Glomerular endothelial cell (primary cell): ENCODE measurements at places on chromosomes 7 and 10.

GRCh38 chr10:76265441-76266113, 834.2 kb downstream of the LRMDA start:
- no peak for DNase-seq

GRCh38 chr7:102974366-102975236, 61.8 kb downstream of the LRRC17 start:
- no peak for DNase-seq

- DNase-seq, result no peak
Observed at GRCh38 chr10:63522995-63523394, 1.8 kb downstream of the REEP3 start.

- DNase-seq, result no peak
Observed at GRCh38 chr10:86345859-86346798, 20.5 kb downstream of the GRID1 start.

DNA sequence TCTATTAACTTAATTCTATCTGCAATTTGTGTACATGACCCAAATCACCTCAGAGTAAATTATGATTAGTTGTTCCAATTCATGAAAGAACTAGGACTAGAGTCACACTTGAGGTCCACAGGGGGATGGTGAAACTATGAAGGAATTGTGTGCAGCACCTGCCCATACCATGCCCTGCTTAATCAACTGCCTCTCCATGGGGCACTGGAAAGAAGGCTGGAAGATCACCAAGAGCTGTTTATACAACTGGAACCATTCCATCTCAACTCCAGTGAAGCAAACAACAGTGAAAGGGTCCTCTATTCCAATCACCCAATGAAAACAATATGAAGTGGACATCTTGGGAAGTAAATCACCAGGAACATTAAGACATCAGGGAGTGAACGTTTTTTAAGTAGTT, 98.7 kb upstream of the SEMA3D start:
- DNase-seq, result no peak

DNA sequence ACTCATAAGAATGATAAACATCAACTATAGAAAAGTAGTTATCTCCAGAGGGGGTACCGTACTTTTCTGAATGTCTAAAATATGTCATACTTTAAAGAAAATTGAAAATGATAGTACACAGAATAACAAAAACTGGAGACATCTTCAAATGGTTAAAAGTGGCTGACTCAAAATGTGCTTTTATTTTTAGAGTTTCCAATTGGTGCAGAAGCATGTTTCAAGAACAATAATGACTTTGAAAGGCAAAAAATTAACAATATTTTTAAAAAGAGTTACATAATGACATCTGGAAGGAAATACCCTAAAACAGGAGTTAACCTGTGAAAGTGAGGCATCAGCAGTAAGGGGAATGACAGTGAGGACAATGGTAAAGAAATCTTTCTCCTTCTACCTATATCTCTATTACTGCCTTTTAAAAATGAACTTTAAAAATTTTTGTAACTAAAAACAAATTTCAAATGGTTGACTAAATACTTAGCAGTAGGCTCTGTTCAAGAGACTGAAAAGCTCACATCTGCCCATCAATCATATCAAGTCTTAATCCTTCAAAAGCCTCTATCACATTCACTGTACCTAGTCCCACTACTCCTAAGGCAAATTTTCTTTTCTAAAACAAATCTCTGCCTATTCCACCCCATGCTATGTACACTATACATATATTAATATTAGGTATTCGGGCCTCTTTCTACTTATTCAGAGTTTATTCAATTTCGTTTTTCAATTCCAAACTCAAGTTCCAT, 3.0 kb downstream of the ASZ1 start:
- no peak for DNase-seq

- no peak for DNase-seq
Observed at GRCh38 chr7:44140341-44140740, 791 bp downstream of the MYL7 start.

DNA sequence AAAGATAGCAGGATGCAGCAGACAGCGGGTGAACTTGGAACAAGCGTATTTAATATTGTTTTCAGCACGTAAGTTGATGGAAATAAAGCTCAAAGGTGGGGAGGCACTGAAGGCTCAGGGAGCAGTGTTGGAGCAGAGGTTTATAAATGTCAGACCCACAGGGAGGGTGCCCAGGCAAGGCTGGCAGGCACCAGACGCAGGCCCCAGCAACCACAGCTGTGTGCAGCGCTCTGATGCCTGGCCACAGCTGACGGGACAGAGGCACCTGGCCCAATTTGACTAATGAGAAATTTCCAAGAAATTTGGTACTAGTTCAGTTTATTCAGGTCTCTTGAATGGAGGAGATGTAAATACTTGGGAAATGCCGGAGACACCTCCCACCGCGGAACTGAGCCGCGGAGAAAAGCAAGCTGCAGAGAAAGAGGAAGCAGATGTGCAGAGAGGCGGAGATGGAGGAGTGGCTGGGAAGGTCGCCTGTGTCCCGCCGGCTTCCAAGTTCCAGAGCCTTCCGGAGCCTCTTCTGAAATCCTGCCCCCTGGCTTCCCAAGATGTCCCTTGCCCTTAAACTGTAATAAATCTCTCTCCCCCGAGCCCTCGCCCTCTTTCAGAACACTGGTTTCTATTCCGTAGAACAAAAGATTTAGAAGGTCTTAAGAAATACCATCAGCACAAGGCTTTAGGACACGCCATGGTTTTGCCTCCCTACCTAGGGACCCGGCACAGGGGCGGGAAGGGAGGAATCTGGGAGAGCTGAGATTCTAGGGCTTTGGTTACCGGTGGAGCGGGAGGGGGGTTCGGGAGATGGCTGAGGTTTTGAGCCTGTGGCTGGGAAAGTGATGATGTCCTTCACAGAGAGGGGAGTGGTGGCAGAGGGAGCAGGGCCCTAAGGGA, 38.4 kb upstream of the PLXNA4 start:
- DNase-seq, result no peak

DNA sequence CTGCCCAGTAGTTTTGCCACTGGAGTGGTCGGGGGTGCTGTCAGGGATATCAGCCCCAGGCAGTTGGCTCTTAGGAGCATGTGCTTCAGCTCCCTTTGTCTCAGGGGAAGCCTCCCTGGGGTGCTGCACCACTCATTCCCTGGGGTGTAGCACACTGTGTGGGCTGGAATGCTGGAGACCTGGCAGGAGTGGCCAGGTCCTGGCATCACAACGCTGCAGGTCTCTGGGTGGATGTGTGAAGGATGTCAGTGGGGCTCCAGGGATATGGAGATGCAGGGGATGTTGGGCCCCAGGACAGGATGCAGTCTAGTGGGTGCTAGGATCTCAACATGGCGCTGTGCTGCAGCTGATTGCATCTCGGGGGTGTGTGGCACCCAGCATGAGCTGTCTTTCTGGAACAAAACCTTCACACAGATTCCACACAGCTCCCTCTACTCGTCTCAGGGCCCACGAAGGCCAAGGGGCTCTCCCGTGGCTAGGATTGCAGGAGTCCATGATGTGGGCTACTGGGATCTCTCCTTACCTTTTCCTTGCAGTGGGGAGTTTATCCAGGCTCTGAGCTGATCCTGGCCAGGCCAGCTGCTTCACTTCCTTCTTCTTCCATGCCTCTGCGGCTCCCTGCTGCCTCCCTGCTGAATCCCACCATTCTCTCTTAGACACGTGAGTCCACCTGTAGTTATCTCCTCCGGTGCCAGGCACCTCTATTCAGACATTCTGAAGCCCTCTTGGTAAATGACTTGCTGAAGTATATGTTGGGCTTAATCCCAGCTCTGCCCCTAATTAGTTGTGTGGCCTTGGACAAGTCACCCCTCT, 295.1 kb downstream of the RPS24 start:
- DNase-seq, result no peak

GRCh38 chr7:65448816-65449504, 75.3 kb downstream of the ZNF92 start:
- no peak for DNase-seq

DNA sequence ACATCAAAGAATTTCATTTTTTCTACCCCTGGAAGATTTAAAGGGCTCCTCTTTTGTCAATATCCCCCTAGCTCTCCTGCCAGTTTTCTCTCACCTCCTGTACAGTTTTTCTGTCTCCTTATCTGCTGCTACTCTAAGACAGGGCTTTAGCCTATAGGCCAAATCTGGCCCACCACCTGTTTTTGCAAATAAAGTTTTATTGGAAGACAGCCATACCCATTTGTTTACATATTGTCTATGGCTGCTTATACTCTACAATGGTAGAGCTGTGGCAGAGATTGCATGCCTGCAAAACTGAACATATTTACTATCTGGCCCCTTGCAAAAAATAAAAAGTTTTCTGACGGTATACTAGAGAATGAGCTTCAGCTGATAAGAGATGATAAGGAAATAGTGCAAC, 37.4 kb upstream of the GARS1 start:
- no peak for DNase-seq

- DNase-seq, result no peak
Observed at GRCh38 chr10:30546511-30546910, 83.0 kb downstream of the LYZL2 start.

GRCh38 chr10:113992471-113993011, 51.1 kb upstream of the ADRB1 start:
- DNase-seq, result no peak

DNA sequence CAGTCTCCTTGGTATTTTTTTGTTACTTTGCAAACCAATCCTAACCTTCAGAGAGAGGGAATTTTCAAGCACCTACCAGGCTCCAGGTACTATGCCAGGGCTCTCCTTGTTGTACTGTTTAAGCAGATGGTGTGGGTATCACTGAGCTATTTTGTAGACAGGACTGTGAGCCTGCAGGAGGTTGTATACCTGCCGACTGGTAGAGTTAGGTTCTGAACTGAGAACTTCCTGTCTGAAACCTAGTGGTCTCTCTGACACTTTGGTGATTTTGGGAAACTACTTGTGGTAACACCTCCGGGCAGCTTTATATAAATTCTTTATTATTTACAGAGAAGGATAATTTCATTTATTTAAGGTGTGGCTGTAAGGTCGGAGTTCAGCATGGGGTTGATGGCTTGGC, 4.6 kb downstream of the ZNF853 start:
- no peak for DNase-seq

DNA sequence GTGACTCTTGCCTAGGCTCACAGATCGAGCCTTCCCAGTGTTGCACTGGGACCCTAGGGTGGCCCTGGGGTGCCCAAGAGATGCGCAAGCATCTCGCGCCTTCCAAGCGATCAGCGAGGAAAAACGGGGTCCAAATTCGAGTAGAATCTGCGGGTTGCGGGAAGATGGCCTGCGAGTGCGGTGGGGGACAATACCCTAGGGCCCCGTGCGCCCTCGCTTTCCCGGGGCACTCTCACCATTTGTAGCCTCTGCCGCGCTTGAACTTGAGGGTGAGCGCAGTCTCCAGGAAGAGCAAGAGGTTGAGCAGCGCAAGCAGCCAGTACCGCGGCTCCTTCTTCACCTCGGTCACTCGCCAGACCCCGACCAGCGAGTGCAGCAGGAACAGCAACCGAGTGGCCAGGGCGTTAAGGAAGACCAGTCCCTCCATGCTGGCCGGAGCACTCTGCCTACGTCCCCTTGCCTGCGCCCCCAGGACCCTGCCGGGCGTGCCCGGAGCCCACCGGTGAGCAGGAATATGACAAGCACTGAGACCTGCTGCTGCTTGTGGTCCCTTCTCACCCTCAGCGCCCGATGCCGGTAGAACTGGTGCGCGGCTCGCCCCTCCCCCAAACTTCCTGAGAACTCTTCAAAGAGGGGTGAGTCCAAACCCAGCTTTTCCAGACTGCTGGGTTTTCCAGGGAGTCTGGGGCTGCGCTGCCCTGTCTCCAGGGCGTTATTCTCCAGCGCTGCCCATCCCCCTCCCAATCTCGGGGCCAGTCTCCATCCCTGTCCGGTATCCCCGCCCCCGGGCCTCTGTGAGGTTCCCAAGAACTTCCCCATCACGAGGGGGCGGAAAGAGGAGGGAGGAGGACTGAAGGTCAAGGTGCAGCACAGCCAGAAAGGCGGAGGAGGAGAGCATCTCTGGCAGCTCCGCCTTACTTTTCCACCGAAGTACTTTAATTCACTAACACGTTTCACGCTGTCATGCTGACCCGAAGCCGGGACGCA, at the start of gene TMEM26:
Gene TMEM26, minus strand, starts transcription at position 727 of the 987 bp plus-strand sequence. Its CDS starts 300 bp downstream, at position 427.
- no peak for DNase-seq

DNA sequence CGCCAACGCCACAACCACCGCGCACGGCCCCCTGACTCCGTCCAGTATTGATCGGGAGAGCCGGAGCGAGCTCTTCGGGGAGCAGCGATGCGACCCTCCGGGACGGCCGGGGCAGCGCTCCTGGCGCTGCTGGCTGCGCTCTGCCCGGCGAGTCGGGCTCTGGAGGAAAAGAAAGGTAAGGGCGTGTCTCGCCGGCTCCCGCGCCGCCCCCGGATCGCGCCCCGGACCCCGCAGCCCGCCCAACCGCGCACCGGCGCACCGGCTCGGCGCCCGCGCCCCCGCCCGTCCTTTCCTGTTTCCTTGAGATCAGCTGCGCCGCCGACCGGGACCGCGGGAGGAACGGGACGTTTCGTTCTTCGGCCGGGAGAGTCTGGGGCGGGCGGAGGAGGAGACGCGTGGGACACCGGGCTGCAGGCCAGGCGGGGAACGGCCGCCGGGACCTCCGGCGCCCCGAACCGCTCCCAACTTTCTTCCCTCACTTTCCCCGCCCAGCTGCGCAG, 424 bp downstream of the EGFR start:
- DNase-seq, result no peak

- no peak for DNase-seq
Observed at GRCh38 chr10:75250934-75251333, 15.2 kb upstream of the COMTD1 start.

GRCh38 chr7:121936951-121937623, 64.1 kb downstream of the PTPRZ1 start:
- no peak for DNase-seq

- no peak for DNase-seq
Observed at GRCh38 chr10:59335497-59335896, 26.9 kb downstream of the FAM13C start.

DNA sequence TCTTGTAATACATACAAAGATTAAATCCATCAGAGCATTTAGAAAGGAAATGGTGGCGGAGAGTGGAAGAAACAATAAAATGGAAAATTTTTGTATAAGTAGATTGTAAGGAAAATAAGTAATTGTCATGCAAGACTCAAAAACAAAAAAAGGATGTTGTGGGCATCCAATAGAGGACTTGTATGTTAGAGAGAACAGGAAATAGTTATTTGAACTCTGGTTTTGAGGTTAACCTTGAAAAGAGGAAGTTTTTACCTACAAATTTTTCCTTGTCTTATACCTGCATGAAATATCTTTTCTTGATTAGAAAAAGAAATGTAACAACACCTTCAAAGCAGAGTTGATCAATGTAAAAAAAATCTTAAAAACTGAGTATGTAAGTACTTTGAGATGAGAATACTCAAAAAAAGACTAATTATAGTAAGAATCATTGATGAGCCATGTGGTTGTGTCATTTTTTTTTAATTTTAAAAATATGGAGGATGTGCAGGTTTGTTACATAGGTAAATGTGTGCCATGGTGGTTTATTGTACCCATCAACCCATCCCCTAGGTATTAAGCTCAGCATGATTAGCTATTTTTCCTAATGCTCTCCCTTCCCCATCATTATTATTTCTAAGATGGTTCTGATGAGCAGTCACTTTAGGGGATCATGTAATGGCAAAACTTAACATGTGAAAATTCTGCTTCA, 11.9 kb downstream of the TMEM106B start:
- no peak for DNase-seq

DNA sequence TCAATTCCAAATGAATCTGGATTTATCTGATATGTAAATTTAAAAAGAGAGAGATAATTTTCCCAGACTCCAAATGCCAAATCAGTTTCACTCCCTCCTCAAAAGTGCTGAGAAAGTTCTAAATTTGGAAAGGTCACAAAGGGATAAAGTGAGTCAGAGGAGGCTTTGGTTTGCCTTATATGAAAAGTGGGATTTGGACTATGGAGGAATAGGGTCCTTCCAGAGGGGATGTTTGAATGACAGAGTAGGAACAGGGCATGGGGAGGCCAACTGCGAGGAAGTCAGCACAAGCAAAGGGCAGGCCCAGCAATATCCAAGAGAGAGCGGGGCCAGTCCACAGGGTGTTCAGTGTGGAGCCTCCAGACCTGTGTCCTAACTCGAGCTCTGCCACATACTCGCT, 9.8 kb upstream of the FAS start:
- DNase-seq, result no peak
